ENCODE measurements at places on chromosomes 2 and 18. TPM values are rescaled to one million over a fixed set of nuclear protein-coding genes. Genes with fewer than 3 reads are reported as not detected.

The CLK1 gene
- 114 TPM for total RNA-seq

The MBD1 gene
- total RNA-seq, result 99.2 TPM

The LIMS2 gene
- total RNA-seq, result 6.1 TPM

The SCTR gene
- total RNA-seq, result not detected

The ZNF516 gene
- total RNA-seq, result 1.6 TPM

The CAPN14 gene
- 0.31 TPM for total RNA-seq

The MCEE gene
- 13.5 TPM for total RNA-seq

The WNT6 gene
- total RNA-seq, result 0.42 TPM

The GREB1 gene
- 0.55 TPM for total RNA-seq

The SCN3A gene
- not detected for total RNA-seq

The LRP2 gene
- total RNA-seq, result 0.07 TPM

The RSAD2 gene
- 0.85 TPM for total RNA-seq

The TDRD15 gene
- 0.04 TPM for total RNA-seq

The C1GALT1C1L gene
- total RNA-seq, result not detected

Measured in CD8-positive, alpha-beta memory T cell (primary cell).